ENCODE measurements at places on chromosomes 3 and 15. TPM values are rescaled to one million over a fixed set of nuclear protein-coding genes. Genes with fewer than 3 reads are reported as not detected.

DNA sequence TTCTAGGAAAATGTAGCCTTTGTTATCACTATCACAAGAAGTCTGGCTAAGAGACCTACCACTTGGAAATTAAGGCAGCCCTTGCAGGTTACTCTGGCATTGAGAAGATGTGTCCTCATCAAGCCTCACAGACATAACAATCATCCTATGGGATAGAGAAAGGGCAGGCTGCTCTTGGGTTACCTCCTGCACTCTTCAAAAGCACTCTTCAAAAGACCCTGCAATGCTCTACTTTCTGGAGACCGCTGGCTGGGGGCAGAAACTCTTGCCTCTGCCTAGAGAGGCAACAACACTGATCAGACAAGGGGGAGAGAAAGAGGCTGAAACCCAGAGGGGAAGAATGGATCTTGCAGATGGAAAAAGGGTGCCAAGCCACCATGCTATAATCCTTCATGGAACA, 127.9 kb upstream of the BNIP2 start:
- H3K4me3 ChIP-seq = no peak overlapping the region
- DNase-seq = no peak
- no peaks in the 10 kb centered on the region for H3K36me3 ChIP-seq
- no peaks in the 10 kb centered on the region for H3K27me3 ChIP-seq
- H3K27ac ChIP-seq = no peak overlapping the region
- H3K4me1 ChIP-seq = peaks cover 24% of the 10 kb centered on the region

DNA sequence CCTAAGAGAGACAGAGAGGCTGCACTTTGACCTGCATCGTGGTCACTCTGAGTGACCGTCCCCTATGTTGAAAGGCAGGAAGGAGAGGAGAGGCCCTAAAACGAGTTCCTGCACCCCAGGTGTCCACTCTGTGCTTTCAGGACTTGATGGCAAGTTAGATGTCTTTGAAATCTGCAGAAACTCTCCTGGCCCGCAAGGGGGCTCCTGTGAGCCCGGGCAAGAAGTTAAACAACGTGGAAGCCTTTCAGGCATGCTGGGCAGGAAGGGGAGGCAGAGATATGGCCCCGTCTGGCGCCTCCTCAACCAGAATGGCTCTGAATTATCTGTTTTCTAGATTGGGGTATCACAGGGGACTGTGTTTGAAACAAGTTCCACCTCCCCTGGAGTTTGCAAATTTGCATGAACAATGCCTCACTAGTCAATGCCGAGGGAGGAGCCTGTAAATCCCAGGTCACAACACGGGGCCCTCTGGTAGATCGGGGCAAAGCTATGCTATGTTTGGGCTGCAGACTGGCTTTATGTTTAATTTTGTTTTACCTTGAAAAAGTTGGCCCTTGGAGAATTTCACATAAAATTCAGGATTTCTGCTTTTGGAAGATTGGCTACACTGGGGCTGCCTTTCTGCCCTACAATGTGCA, 9.8 kb downstream of the CTXND1 start:
- H3K36me3 ChIP-seq = no peaks in the 10 kb centered on the region
- H3K4me3 ChIP-seq = no peak overlapping the region
- peaks cover 68% of the 10 kb centered on the region for H3K27me3 ChIP-seq
- H3K27ac ChIP-seq = no peak overlapping the region

DNA sequence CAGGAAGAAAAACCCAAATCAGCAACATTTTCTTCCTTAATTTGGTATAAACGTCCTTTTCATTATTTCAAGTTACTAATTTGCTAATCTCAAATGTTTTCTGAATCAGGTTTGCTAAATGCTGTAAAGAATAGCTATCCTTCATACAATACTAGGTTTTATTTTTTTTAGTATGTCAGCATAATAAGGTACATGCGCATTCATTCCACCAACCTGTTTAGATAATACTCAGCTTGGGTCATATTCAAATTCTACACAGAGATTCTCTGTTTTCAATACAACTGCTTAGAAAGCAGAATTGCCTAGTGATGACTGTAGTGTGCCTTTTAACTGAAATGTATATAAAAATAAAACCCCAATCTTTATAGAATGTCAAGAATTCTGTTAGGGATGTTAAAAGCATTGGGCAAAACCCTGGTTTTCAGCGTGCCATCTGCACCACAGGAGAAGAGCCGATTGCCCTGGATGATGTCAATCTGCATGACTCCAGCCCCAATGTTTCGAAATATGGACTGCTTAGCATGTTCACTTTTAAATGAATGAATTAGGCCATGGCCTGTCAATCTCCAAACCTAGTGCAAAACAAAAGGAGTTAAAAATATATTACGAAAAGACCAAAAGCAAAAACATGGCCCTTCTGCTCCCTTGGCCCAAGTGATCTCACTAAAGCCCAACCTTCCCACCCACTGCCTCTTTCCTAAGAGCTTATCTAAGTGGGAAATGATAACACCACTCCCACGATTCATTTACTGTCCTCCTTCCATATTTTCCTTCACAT, 107.4 kb downstream of the GLDN start:
- no peaks in the 10 kb centered on the region for H3K27me3 ChIP-seq
- H3K4me3 ChIP-seq = no peak overlapping the region
- no peak for DNase-seq
- peaks cover 10% of the 10 kb centered on the region for H3K4me1 ChIP-seq
- peak overlapping the region; percentile 24 for H3K27ac ChIP-seq

DNA sequence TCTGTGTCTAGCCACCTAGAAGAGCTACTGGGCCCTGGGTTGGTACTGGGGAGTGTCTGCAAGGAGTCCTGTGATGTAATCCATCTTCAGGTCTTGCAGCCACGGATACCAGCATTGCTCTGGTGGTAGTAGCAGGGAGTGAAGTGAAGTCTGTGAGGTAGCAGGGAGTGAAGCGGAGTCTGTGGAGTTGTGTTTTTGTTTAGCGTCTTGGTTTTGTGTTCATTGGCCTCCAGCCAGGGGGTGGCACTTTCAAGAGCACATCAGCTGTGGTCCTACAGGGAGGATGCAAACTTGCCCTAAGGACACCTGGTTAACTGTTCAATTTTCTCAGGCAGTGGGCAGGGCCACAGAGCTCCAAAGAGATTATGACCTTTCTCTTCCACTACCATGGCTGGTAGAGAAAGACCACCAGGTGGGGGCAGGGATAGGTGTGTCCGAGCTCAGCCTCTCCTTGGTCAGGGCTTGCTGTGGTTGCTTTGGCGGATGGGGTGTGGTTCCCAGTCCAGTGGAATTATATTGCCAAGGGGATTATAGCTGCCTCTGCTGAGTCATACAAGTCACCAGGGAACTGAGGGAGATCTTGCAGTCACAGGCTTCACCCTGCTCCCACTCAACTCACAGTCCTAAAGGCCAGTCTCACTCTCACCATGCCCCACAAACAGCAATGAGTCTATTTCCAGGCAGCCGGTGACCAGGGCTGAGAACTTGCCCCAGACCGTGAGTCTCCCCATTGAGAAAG, 424.7 kb downstream of the ZBBX start:
- H3K4me3 ChIP-seq = no peak overlapping the region
- no peaks in the 10 kb centered on the region for H3K36me3 ChIP-seq
- no peak overlapping the region for H3K27ac ChIP-seq
- no peak for DNase-seq
- no peaks in the 10 kb centered on the region for H3K27me3 ChIP-seq
- no peaks in the 10 kb centered on the region for H3K4me1 ChIP-seq

The SLC28A1 gene
- not detected for total RNA-seq

GRCh38 chr3:194279101-194279500, 72.0 kb downstream of the CPN2 start:
- DNase-seq = no peak
- no peak overlapping the region for H3K27ac ChIP-seq
- no peaks in the 10 kb centered on the region for H3K27me3 ChIP-seq
- peaks cover 5% of the 10 kb centered on the region for H3K4me1 ChIP-seq

- no peaks in the 10 kb centered on the region for H3K27me3 ChIP-seq
- no peak overlapping the region for H3K27ac ChIP-seq
- H3K36me3 ChIP-seq = peaks cover 3% of the 10 kb centered on the region
- DNase-seq = no peak
- no peaks in the 10 kb centered on the region for H3K4me1 ChIP-seq
- no peak overlapping the region for H3K4me3 ChIP-seq
Measured at GRCh38 chr3:162992741-162993140, 1496.1 kb downstream of the OTOL1 start.

The SST gene
- not detected for total RNA-seq

GRCh38 chr3:184290331-184290730, 8.7 kb upstream of the PSMD2 start:
- no peaks in the 10 kb centered on the region for H3K36me3 ChIP-seq
- H3K27me3 ChIP-seq = peaks cover 18% of the 10 kb centered on the region
- DNase-seq = no peak
- no peak overlapping the region for H3K27ac ChIP-seq

The PPM1L gene
- 7.8 TPM for total RNA-seq

The CDC25A gene
- total RNA-seq = 27.8 TPM

DNA sequence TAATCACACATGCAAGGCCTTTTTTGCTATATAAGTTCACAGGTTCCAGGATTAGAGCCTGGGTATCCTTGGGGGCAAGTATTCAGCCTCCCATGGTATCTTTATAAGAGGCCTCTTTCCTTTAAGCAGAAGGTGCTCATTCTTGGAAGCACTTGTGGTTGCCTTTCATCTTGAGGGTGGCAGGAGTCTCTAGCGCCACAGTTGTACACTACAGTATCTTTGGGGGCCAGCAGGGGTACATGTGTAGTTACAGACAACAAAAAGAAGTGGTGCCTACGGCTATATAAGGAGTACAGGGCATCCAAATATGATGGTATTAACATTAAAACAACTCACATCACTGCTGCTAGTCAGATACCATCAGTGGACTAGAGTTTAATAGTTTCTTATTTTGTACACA, 62.1 kb downstream of the CCR1 start:
- H3K27ac ChIP-seq = no peak overlapping the region
- no peaks in the 10 kb centered on the region for H3K36me3 ChIP-seq
- H3K4me1 ChIP-seq = peaks cover 6% of the 10 kb centered on the region
- H3K27me3 ChIP-seq = peaks cover 21% of the 10 kb centered on the region
- DNase-seq = no peak

The GOLGA8K gene
- not detected for total RNA-seq

The CCDC54 gene
- not detected for total RNA-seq

- DNase-seq = no peak
- H3K36me3 ChIP-seq = no peaks in the 10 kb centered on the region
- H3K27ac ChIP-seq = no peak overlapping the region
- no peaks in the 10 kb centered on the region for H3K4me1 ChIP-seq
Measured at GRCh38 chr3:58751882-58752567, 85.5 kb upstream of the FAM3D start.

DNA sequence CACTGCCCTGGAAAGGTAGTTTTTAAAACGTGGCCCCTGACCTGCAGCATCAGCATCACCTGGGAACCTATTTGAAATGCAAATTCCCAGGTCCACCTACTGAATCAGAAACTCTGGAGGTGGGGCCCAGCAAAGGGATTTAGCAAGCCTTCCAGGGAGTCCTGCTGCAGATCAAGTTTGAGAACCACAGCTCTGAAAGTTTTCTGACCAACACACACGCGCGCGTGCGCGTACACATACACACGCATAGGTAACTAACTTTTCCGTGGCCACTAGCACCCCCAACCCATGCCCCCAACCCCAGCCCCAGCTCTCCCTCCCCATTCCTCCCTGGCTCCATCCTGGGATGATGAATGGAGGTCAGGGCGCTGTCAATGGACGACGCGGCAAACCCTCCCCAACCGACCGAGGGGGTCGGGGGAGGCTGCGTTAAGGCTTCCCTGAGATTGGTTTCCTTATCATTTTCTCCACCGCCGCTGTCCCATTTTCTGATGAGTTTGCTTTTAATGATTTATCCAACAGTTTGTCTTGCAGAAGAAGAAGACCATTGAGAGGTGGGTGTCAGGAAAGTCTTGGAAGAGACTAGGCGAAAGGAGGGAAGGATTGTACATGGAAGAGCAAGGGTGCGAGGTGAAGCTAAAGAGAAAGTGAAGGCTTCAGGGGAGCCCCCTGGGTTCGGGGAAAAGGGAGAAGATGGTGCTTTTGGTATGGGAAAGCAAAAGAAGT, 590 bp upstream of the BOC start:
- peaks cover 12% of the 10 kb centered on the region for H3K4me1 ChIP-seq
- peaks cover 5% of the 10 kb centered on the region for H3K36me3 ChIP-seq
- H3K27ac ChIP-seq = no peak overlapping the region
- H3K27me3 ChIP-seq = peaks cover 67% of the 10 kb centered on the region

The CPLX3 gene
- 0.14 TPM for total RNA-seq

- peaks cover 23% of the 10 kb centered on the region for H3K27me3 ChIP-seq
- peaks cover 18% of the 10 kb centered on the region for H3K4me1 ChIP-seq
- peak; percentile 17 for DNase-seq
- peaks cover 2% of the 10 kb centered on the region for H3K36me3 ChIP-seq
- peak within 1 kb of the TSS; percentile 85 for H3K27ac ChIP-seq
Measured at GRCh38 chr3:191329654-191330529, at the start of gene UTS2B. TSS of gene UTS2B (minus strand) at chr3:191330526. CDS start at chr3:191282189, 48,337 bp downstream.

- no peak overlapping the region for H3K27ac ChIP-seq
- H3K27me3 ChIP-seq = peaks cover 29% of the 10 kb centered on the region
- H3K4me3 ChIP-seq = no peak overlapping the region
Measured at GRCh38 chr15:80587816-80588456, 107.2 kb upstream of the ABHD17C start.

The KNG1 gene
- total RNA-seq = not detected

- DNase-seq = no peak
- no peaks in the 10 kb centered on the region for H3K27me3 ChIP-seq
- H3K4me1 ChIP-seq = no peaks in the 10 kb centered on the region
Measured at GRCh38 chr3:82474711-82475110, 713.3 kb upstream of the GBE1 start.

- no peak for DNase-seq
- no peaks in the 10 kb centered on the region for H3K36me3 ChIP-seq
- no peak overlapping the region for H3K27ac ChIP-seq
- no peaks in the 10 kb centered on the region for H3K27me3 ChIP-seq
- no peaks in the 10 kb centered on the region for H3K4me1 ChIP-seq
Measured at GRCh38 chr3:44395714-44396113, 57.1 kb downstream of the TCAIM start.

All from activated T-cell treated with anti-CD3 and anti-CD28 coated beads, Interleukin-2, amount 50 U/mL, for 72 hours (primary cell).